Endothelial cell of umbilical vein (primary cell): ENCODE measurements at places on chromosomes 13 and 19. TPM values are rescaled to one million over a fixed set of nuclear protein-coding genes. Genes with fewer than 3 reads are reported as not detected.

DNA sequence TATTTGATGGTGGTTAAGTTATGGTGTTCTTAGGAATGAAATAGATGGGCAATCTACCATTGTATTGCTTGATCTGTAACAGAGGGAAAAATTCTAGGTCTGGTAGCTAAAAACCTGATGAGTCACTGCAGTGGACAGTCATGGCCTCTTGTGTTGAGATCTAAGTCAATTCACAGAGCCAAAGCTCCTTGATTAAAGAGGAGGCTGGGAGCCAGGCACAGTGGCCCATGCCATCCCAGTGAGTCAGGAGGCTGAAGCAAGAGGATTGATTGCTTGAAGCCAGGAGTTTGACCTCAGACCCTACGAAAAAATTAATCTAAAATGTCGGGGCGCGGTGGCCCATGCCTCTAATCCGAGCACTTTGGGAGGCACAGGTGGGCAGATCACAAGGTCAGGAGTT, 67.1 kb upstream of the KPNA3 start:
- no peak for DNase-seq

- DNase-seq, result no peak
Measured at GRCh38 chr19:28632371-28633080, 580.4 kb downstream of the UQCRFS1 start.

- no peak for DNase-seq
Measured at GRCh38 chr13:73873940-73874830, 260.0 kb downstream of the KLF12 start.

The ZNF653 gene
- polyA plus RNA-seq, result 7.1 and 8.7 TPM in 2 replicates

GRCh38 chr13:35470671-35471661, 5.5 kb downstream of the MAB21L1 start:
- DNase-seq, result peak; percentile 32

The ZNF560 gene
- polyA plus RNA-seq, result 0.03 and 0.06 TPM in 2 replicates

- DNase-seq, result no peak
Measured at GRCh38 chr13:86403181-86403580, 604.0 kb upstream of the SLITRK6 start.

The TTYH1 gene
- not detected in 2 replicates for polyA plus RNA-seq

GRCh38 chr13:23979361-23980159, 82.3 kb upstream of the C1QTNF9B start:
- DNase-seq, result peak; percentile 75

DNA sequence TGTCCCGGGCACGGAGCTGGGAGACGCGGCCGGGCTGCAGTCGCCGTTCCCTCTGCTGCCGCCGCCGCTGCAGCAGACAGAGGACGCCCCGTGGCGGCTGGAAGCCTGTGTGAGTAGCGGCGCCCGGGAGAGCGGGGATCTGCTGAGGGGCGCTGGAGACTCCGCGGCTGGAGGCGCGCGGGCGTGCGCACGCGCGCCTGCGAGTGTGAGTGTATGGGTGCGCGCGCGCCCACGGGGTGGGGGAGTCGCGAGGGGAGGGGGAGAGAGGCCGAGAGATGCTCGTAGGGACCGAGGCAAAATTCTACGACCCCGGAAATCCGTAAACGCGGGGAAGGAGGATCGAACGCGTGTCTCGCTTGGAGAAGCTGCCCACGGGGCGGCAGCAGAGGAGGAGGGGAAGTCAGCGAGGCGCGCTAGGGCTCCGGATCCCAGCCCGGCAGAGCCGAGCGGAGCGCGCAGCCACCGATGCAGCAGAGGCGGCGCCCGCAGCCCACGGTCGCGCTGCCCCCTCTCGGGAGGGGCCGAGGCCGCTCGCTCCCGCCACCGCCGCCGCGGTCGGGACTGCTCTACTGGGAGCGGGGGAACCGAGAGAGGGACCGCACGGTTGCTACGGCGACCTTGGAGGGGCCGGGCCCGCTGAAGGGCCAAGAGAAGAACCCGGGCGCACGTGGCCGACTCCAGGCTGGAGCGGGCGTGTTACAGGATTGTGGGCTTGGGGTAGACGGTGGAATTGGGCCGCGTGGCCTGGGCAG, at the start of gene ENOX1:
TSS of gene ENOX1 (minus strand) at position 207 of the 752 bp plus-strand sequence.
- DNase-seq, result peak; percentile 45

- no peak for DNase-seq
Measured at GRCh38 chr19:54893406-54893805, 12.5 kb upstream of the NCR1 start.

The C19orf12 gene
- polyA plus RNA-seq, result 20.4 and 21.3 TPM in 2 replicates

DNA sequence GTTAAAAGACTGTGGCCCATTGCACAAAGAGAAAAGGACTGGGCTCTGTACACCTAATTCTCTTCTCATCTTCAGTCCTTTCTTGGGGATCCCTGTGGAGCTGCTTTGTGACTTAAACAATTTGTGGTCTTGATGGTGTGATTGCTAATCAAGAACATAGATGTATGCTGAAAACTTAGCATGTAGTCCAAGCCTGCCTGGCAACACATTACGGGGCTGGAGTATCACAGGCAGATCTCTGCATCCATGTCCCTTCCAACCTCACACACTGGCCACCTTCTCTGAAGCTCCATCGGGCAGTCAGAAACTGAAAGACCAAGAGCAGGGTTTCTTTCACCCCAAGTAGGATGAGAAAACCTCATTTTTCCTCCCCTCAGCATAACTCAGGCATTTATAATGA, 69.6 kb upstream of the ARGLU1 start:
- no peak for DNase-seq

DNA sequence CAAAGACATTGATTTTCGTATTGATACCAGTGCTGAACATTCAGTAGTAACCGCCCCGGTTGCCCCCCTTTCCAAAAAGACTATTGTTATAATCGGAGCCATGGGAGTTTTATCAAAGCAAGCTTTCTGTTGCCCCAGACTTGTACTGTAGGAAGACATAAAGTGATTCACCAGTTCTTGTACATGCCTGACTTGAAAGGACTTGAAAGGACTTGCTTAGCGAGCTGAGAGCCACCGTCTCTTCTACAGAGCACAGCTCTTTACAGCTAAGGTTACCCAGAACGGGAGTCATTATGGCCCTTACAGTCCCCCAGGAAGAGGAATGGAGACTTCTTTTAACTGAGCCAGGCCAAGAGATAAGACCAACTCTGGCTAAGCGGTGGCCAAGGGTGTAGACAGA, 5.1 kb downstream of the ZNF816 start:
- DNase-seq, result no peak

The CEACAM21 gene
- polyA plus RNA-seq, result 0.81 and 1.3 TPM in 2 replicates

- no peak for DNase-seq
Measured at GRCh38 chr19:41998246-41999020, 4.4 kb upstream of the ATP1A3 start.

- DNase-seq, result no peak
Measured at GRCh38 chr13:61144301-61144700, 271.3 kb downstream of the PCDH20 start.

The PPAN gene
- 27.6 and 30.1 TPM in 2 replicates for polyA plus RNA-seq

- DNase-seq, result no peak
Measured at GRCh38 chr13:99388334-99388923, 81.2 kb upstream of the GPR183 start.

- DNase-seq, result no peak
Measured at GRCh38 chr19:19900139-19900728, 512 bp upstream of the ZNF93 start.

The LILRB3 gene
- polyA plus RNA-seq, result not detected in 2 replicates

The MBD3L3 gene
- not detected in 2 replicates for polyA plus RNA-seq

- DNase-seq, result no peak
Measured at GRCh38 chr13:82758044-82758443, 1124.2 kb downstream of the SLITRK1 start.

DNA sequence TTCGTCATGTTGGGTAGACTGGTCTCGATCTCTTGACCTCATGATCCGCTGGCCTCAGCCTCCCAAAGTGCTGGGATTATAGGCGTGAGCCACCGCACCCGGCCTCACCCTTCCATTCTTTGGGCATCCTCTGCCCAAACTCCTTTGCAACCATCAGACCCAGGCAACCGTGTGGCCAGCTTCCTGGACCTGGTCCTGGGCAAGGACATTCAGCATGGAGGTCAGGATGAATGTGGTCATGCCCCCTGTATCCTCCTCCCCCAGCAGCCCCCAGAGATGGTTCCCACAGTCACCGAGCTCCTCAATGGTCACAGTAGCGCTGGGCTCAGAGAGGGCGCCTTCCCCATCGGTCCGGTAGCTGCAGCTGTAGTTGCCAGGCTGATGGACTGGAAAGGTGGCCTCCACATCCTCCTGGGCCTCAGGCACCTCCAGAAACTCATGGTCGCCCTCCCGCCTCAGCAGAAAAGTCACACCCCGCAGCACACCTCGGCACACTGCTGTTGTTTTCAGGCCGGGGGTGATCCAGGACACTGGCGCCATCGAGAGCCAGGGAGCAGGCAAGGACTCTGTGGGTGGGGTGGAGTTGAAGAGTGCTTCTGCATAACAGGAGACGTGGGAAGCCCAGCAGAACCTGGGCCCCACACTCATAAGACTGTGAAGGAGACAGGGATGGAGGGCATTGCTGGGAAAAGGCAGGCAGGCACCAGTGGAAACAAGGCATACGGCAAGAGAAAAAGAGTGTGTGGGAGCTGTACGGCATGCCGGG, 1.1 kb downstream of the A1BG start:
- DNase-seq, result no peak

The NXNL1 gene
- not detected in 2 replicates for polyA plus RNA-seq

DNA sequence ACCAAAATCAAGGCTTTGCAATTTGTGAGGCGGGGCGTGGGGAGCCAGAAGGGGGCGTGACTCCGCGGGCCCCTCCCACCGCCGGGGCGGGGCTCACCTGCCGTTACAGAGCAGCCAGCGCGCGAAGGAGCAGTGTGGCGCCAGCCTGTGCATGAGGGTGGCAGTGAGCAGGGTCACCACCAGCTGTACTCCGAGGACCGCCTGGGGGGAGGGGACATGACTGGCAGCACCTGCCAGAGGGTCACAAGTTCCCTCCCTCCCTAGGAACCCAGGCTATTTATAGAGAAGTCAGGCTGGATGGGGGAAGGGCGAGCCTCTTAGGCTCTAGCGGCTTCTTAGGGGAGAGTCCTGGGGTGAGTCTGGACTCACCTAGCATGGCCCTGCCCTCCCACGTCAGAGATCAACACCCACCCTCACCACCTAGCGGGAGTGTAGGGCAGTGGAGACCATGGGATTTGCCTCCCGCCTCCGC, 3.6 kb downstream of the TMEM161A start:
- DNase-seq, result no peak

The MEF2B gene
- polyA plus RNA-seq, result 0.52 and 0.65 TPM in 2 replicates

The ZNF208 gene
- polyA plus RNA-seq, result not detected in 2 replicates

DNA sequence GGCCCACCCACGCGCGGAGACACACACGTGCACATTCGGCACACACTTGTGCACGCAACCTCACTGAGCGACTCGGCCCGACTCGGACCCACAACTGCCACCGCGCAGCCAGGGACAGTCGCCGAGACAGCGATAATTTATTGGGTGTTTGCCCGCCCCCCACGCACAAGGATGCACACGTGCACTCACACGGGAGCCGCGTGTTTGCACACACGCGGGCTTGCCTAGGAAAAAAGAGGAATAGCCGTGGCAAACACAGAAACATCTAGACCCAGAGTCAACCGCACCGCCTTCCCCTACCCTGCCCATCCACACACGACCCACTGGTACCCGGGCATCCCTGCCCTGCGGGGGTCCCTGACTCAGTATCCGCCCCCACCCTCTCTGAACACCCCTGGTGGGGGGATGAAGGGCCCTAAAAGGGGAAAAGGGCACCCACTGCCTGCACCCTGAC, 1.1 kb upstream of the SSBP4 start:
- no peak for DNase-seq

DNA sequence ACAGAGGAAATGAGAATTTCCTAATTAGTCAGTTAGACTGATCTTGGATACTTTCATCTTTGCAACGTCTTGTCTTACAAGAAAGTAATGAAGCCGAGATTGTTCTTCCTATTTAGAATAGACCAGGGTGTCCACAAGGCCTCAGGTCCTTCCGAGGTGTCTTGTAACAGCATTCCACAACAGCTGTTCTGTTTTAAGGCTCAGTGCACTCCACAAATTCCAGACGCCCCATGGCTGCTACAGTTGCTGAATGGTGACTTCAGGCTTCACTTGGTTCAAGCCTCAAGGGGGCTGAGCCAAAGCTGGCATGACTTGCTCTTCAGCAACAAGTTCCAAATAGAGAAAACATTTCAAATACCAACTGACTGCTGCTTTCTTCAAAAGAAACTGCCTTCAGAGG, 143.4 kb downstream of the SHISA2 start:
- no peak for DNase-seq

DNA sequence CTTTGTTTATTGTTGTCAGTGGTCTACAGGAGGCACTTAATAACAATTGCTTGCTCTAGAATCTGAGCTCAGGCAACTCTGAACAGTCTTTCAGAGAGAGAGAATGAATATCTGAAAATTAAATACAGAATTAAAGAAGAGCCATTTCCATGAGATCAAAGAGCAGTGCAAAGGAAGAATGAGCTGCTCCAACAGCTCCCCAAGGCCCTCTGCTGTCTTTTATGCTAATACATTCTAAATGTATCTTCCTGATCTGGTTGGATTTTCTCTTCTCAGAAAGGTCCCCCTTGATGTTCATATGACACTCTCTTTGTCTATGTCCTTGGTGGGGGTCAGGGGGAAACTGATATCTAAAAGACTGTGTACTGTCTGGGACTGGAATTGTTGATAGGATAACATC, 1029.6 kb downstream of the PCDH9 start:
- DNase-seq, result no peak

- no peak for DNase-seq
Measured at GRCh38 chr13:33362986-33363727, 77.6 kb upstream of the STARD13 start.

The SYDE1 gene
- 33.1 and 40.1 TPM in 2 replicates for polyA plus RNA-seq

The FCAR gene
- polyA plus RNA-seq, result not detected in 2 replicates

The ZIC2 gene
- polyA plus RNA-seq, result 0.03 TPM in 1 of 2 replicates, not detected in the other
